Stimulated activated CD8-positive, alpha-beta memory T cell treated with anti-CD3 and anti-CD28 coated beads, Interleukin-15, amount 100 ng/mL, for 48 hours (primary cell): ENCODE measurements at places on chromosomes 1 and 21.

DNA sequence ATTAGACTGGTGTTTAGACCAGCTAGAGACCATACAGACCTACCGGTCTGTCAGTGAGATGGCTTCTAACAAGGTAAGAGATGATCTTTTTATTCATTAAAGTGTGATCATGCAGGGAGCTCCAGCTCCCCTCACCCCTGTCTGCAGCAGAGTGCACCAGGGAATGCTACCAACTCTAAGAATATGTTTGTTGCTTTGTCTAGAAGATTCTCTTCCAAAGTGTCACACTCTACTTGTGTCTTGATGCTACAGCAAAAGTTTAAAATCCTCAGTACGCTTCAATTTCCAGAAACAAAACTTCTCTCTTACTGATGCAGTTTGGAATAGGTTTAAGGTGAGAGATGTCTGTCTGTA is 201.4 kb upstream of the SGIP1 start:
- no peak for DNase-seq

- no peak for DNase-seq
Observed at GRCh38 chr1:36143424-36143823, 5.9 kb downstream of the TRAPPC3 start.

DNA sequence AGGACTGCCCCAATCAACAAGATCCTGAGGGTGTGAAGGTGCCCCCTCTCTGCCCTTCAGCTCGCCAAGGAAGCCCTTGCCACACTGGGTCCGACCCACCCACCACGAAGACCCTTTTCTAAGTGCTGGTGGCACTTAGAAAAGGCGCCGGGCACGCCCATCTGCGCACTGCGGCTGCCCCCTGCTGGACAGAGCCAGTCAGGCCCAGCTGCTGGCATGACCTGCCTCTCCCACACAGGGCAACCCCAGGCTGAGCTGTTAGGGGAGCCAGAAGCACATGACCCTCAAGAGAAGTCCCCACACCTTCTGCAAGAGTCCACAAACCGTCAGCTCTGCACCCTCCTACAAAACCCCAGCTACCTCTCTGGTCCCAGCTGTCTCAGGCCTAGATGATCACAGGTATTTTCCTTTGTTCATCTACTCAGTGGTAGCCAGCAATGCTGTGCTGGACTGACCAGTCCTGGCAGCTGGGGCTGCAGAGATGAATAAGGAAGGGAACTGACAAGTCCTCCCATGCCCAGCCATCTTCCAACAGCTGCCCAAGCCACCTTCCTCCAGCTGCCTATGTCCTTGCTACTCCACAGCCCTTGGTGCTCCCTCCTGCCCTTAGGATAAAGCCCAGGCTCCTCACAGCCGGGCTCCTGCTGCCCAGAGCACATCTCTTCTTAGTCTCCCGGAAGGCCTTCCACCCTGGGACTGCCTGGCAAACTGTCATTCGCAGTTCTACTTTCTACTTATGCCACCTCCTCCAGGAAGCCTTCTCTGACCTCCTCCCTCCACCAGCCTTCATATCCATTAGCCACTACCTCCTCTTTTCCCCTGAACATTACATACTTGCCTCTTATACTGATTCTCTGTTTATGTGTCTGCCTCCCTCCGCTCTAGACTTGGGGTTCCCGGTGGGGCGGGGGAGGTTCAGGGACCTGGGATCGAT is 39.8 kb upstream of the ZC3H12A start:
- DNase-seq, result peak; percentile 39

DNA sequence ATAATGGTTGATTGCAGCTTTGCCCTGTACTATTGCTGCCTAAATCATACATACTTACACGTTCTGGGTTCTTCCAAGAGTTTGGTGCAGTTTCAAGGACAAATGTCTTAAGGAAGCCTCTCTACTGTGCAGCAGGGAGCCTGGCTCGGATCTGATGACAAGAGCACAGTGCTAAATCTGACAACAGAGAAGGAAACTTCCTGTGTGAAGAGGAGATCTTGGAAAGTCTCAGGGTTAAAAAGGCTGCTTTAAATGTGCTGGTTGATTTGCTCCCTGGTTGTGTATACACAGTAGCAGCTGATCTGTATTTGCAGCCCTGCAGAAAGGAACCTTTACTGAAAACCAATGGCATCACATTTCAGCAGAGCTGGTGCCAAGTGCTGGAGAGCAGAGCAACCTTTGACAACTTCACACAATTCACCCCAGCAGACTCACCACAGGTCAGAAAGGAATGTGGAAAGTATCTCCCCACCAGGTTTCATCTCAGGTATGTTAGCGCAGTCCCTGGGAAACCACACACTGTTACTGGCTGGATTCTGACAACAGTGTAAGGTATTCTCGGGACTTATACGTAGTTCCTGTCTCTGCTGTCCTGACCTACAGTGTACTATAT is 355.0 kb upstream of the ESRRG start:
- DNase-seq, result no peak

DNA sequence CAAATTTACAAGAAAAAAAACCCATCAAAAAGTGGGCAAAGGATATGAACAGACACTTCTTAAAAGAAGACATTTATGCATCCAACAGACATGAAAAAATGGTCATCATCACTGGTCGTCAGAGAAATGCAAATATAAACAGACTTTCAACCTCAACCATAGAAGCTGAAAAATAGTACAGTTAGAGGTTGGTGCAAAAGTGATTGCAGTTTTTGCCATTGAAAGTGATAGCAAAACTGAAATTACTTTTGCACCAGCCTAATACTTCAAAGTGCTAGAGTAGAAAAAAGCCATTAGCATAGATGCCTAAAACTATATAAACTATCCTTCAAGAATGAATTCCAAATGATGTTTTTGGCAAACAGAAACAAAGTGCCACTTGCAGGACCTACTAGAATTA is 365.8 kb upstream of the DPYD start:
- no peak for DNase-seq

GRCh38 chr1:67213164-67213563 is 46.9 kb downstream of the IL23R start:
- no peak for DNase-seq

GRCh38 chr1:196902344-196902743 is 14.5 kb downstream of the CFHR4 start:
- no peak for DNase-seq

DNA sequence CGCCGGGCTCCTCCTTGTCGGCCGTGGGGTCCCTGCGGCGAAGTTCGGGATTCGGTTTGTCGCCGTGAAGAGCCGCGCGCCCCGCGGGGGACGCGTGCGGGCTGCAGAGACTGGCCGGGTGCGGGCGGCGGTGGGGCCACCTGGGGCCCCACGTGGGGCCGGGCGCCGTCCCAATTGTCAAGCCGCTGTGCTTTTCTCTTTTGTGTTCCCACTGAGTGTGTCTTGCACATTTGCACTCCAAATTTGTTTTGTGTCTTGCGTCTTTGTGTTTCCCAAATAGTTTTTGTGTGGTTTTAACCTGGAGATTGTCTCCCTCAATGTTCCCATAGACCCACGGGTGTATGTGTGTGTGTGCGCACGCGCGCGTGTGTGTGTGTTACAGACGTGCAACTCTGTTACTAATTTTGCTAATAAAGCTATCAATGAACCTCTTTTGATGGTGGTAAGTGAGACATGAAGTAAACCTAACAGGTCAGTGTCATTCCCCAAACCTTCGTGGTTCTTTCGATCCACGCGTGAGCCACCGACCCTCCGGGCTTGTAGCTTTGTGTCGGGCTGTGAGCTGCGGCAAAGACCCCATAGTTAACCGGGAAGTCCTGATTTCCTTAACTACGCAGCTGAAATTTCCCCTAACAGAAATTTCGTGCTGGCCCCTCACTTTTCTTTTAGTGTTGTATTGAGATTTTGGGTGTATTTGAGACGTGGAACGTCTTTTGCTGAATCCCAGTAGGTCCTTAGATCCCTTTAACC is 708 bp downstream of the PRDM2 start:
- DNase-seq, result peak; percentile 25

DNA sequence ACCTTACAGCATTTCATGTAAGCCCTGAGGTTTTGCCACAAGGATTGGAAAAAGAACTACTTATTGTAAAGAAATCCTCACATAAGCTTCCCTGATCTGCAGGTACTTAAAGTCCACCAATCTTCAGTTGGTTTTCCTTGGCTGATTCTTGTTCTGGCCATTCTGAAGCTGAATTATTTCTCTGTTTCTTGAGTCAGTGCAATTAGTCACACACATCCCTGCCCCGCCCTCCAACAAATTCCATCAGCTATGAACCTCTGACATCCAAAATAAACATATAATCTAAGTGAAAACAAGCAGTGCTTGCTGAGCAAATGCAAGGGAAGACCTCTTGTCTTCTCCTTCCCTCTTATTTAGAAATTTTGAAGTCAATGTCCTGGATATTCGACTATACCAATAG is 8.2 kb upstream of the FNDC7 start:
- DNase-seq, result no peak

DNA sequence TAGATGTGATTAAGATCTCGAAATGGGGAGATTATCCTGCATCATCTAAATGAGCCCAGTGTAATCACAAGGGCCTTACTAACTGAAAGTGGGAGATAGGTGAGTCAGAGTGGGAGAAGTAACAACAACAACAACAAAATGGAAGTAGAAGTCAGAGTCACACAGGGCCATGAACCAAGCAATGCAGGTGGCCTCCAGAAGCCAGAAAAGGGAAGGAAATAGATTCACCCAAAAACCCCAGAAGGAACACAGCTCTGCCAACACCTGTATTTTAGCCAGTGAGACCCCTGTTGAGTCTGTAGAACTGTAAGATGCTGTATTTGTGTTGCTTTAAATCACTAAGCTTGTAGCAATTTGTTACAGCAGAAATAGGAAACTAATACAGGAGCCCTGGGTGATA is 4.1 kb downstream of the TAGLN2 start:
- DNase-seq, result no peak

- DNase-seq, result no peak
Observed at GRCh38 chr21:23218667-23219066, 2220.5 kb downstream of the NCAM2 start.

- DNase-seq, result no peak
Observed at GRCh38 chr1:110449661-110450651, 993 bp upstream of the PROK1 start.

DNA sequence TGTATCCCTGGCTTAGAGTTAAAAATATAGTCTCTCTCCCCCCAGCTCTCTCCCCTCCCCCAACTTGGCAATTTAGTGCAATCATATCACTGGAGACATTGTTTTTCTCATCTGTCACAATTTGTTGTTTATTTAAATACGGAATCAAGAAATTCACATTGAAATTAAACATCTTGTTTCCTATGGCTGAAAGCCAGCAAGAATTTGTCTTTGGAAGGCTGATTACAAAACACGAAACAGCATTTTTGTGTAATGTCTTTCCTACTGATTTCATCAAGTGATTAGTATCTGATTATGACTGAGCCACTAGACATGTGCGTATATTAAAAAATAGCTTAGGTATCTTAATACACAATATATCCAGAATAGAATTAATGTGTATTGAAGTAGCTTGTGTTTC is 119.7 kb downstream of the LYPLAL1 start:
- DNase-seq, result no peak
